ENCODE measurements at places on chromosomes 1 and 21.

DNA sequence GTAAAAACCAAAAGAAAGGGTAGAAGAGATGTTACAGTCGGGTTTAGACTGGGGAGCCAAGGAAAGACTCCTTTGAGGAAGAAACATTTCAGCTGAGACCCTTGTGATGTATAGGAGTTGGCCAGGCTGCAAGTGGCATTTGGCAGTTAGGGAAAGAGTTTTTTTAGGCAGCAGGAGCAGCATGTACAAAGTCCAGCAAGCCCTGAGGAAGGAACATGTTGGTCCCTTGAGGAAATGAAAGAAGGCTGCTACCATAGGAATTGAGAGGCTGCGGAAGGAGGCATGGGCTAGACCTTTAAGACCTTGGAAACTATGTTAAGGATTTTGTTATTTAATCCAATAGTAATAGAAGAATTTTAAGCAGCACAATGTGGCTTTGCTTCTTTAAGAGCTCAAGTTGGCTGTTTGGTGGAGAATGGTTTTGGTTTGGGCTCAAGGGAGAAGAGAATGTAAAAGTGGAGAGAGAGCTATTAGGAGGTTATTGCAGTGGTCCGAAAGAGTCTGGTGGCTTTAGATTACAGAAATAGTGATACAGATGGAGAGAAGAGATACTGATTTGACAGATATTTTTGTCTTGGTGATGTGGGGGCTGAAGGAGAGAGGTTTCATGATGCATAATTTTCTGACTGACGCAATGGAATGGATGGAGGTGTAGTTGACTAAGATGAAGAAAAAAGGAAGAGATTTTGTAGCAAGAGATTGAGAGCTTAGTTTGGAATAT is 26.6 kb downstream of the SMAP2 start:
- DNase-seq, result no peak

DNA sequence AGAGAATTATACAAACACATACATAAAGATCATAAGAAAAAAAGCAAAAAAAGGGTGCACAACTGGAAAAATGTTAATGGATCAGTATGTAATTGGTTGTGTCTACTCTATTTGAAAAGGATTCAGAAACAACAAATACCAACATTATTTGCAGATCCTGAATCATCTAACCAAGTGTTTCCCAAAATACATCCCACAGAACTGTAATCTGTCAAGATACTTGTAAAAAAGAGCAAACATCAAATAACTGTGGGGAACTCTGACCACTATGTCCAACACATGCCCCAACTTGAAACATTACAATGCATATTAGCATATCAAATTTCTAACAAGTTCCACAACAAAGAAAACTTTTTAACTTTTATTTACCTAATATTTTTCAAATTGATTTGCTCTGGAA is 22.6 kb downstream of the ANKRD13C start:
- no peak for DNase-seq

DNA sequence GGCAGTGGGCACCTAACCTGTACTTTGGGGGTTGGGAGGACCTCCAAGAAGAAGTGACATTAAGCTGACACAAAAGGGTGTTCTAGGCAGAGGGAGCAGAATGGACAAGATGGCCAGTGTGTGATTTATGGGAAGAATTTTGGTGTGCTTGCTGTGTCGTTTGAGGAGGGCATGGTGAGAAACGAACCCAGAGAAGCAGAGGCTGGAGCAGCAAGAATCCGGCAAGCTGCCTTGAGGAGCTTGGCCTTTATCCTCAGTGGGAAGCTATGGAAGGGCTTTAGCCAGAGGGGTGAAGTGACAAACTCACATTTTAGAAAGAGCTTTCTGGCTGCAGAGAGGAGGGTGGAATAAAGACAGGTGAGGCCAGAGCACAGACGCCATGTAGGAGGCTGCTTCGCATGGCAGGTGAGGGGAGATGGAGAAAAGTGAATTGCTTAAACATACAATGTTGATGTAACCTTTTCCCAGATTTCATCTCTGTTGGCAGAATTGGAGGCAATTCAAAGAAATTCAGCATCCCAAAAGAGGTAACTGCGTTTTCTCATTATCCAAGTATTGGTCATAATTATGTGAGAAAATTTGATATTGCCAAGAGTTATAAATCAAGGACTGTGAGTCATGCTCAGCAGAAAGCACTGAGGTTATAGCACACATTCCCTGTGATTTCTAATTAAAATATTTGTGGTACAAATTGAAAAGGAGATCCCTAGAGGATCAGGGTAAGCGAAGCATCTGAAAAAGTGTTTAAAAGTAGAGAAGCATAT is 26.5 kb downstream of the TRIM45 start:
- no peak for DNase-seq

- no peak for DNase-seq
These were observed 19.7 kb downstream of the BTG2 start for GRCh38 chr1:203325026-203325417.

GRCh38 chr1:147723691-147724323 is 36.6 kb downstream of the GJA5 start:
- no peak for DNase-seq

All from activated CD8-positive, alpha-beta memory T cell treated with anti-CD3 and anti-CD28 coated beads for 1 hour (primary cell).